Thoracic aorta (tissue), 2 donors: ENCODE measurements at places on chromosomes 6 and 20.
A peak's percentile ranks its signal among the peaks of the same experiment; 100 is the strongest.

DNA sequence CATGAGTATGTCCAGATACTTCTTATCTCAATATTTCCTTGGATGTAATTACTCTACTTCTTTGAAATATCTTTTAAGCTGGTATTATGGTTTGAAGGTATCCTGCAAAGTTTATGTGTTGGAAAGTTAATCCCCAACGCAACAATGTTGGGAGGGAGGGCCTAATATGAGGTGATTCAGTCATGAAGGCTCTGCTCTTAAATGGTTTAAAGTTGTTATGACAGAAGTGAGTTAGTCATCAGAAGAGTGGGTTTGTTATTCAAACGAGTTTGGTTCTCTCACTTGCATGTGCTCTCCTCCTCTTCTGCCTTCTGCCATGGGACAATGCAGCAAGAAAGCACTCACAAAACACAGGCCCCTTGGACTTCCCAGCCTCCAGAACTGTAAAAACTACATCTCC lies 176.3 kb downstream of the KCNQ5 start:
- no peak for DNase-seq

GRCh38 chr20:44861531-44862006 lies 23.9 kb upstream of the YWHAB start:
- peak; percentile 75 for DNase-seq

GRCh38 chr6:43736844-43737243 lies 33.2 kb upstream of the VEGFA start:
- DNase-seq = no peak

- DNase-seq = no peak
These were observed 193.7 kb downstream of the TFAP2A start for GRCh38 chr6:10221178-10221577.

GRCh38 chr6:96853083-96853482 lies 15.8 kb upstream of the GPR63 start:
- no peak for DNase-seq

- DNase-seq = no peak
These were observed 43.3 kb upstream of the CTAGE9 start for GRCh38 chr6:131754088-131754487.

DNA sequence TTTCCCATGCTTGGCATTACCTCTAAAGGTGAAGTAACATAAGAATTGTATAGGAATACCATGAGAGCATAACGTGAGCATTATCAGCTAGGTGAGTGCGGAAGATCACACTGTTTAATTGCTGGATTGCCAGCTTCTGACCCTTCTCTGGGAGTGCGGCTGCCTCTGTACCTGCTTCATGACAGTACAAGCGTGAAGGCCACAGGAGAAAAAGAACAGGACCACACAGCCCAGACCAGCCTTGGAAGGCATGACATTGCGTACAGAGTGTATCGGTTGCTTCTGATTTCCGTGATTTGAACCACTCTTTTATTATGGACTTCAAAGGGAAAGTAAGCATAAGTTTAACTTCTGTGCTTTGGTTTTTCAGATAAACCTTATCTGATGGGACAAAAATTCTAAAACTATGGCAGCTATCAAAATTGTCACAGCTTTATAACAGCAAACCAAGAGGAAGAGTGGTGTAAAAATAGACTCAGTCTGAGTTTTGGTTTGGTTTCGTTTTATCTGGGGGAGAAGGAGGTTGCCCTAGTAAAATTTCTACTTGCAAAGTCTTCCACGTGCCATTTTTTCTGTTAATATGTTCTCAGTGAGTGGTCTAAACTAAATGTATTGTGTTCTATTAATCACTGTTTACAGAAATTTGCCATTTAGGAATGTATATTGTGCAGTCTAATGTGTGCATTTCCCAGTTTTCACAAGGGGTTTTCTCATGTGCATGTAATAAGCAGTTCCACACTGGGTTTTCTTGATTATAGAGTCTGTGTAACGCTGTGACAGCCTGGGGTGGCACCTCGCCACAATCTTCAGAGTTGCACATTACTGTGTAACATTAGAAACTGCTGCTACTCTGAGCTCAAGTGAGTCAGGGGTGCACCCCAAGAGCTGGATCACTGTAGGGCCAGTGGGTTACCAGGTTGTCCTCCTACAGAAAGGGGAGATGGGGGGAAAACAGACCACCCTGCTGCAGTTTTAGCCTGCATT lies 97.3 kb downstream of the RPP40 start:
- DNase-seq = no peak

GRCh38 chr20:38224531-38224930 lies 36.0 kb downstream of the KIAA1755 start:
- no peak for DNase-seq

GRCh38 chr6:142236691-142237090 lies 65.1 kb upstream of the ADGRG6 start:
- no peak for DNase-seq

DNA sequence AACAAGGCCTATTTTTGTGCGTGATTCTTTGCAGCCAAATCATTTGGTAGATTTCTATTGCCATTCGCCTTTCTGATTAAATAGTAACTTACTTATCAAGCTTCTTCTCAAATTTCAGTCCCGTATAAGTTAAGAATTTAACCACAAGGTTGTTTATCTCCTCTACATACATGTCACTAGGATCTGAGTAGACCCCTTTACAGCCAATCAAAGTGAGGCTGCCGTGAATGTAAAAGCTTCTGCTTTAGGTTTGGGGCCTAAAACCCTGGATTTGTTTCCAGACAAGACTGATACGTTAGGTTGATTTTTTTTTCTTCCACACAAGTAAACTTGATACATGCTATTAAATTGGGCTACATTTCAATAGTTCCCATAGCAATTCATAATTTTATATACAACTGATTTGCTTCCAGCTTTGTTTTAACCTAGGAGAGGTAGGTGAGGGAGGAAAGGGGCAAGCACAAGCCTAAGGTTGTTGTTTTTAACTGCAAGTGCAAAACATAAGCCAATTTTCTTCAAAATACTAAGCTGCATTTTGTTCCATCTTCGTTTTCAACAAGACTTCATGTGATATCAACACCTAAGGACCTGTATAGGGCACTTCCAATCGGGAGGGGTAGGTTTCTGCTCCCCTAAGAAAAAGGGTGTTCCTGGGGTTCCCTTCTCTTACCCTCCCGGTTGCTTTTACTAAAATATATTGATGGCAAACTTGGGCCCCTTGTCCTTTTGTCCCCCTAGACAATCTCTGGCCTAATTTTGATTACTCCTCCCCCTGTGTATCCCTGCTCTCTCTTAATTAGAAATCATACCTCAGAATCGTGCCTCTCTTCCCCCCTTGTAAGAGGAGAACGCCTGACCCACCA lies 1.7 kb downstream of the RANBP9 start:
- no peak for DNase-seq

GRCh38 chr20:59765599-59766177 lies 161.3 kb downstream of the PHACTR3 start:
- DNase-seq = no peak

DNA sequence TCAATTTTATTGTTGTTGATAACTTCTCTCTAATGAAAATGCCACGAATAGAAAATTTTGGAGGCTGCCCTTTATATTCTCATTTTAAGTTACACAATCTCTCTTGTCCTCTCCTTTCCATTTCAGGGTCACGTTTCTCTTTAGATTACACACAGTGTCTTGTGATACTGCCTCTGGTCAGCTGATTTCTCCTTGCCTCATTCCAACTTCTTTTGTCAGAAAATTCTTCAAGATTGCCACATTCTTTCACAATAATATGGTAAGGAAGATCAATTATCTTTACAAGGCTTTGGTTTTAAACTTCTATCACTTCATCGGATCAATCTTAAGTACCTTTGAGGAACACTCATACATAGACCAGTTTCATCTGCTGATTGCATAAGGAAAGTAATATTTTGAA lies 370.3 kb downstream of the RFPL4B start:
- DNase-seq = no peak

- DNase-seq = no peak
These were observed 16.2 kb downstream of the L3MBTL3 start for GRCh38 chr6:130034378-130035146.

- no peak for DNase-seq
These were observed 11.5 kb upstream of the MRS2 start for GRCh38 chr6:24391208-24391607.

- no peak for DNase-seq
These were observed 243.4 kb downstream of the TRDN start for GRCh38 chr6:123393331-123393730.

- peak; percentile 70 for DNase-seq
These were observed 7.8 kb downstream of the ADTRP start for GRCh38 chr6:11770546-11771466.

DNA sequence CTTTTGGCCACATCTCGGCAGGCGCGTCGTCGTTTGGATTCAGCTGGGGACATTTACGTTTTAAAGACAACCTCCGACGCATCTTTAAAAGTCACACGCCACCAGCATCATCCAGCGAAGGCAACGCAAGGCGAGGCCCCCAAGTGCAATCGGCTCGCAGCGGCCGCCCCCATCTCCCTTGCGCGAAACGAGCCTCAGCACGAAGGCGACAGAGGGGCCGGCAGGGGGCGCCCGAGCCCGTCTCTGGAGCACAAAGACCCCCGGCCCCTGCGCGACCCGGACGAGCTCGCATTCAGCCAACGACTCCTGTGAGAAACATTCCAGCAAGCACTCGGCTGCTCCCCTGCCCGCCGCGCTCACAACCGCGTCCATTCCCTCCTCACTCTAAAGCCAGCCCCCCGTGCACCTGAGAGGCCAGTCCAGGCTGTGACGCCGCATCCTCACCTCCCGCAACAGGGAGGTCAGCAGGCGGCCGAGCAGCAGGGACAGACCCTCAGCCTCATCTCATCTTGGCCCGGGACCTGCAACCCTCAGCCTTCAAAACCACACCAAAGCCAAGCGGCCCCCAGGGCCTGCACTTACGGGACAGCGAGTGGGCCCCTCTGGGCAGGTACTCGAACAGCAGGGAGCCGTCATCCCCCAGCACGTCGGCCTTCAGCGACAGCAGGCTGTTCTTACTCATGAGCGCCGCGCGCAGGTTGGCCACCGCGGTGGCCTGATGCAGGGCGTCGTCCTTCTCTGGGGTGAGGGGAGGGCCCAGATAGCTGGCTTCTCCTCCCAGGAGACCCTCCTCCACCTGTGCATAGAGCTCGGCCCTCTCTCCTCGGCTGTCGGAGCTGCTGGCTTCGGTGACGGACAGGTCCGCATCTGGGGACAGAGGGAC lies 35.8 kb downstream of the SLC2A4RG start:
- DNase-seq = no peak

- DNase-seq = no peak
These were observed 3.5 kb downstream of the SCAF8 start for GRCh38 chr6:154736618-154737259.

DNA sequence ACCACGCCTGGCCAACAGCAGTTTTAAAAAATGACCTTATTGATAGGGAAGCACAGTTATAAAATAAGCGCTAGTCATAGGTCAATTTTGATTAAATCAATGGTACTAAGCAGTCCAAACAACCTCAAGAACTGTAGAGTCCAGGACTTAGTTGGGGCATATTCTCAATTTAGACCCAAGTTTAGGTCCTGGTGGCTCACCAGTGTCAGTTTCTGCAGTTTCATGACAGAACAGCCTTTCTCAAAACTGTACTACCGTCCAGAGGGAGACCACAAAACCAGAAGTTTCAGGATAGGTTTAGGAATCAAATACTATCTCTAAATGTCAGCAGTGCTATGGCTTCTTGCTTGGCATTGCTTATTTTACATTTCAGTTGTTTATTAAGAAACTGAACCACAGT lies 39.1 kb downstream of the LHFPL5 start:
- no peak for DNase-seq

DNA sequence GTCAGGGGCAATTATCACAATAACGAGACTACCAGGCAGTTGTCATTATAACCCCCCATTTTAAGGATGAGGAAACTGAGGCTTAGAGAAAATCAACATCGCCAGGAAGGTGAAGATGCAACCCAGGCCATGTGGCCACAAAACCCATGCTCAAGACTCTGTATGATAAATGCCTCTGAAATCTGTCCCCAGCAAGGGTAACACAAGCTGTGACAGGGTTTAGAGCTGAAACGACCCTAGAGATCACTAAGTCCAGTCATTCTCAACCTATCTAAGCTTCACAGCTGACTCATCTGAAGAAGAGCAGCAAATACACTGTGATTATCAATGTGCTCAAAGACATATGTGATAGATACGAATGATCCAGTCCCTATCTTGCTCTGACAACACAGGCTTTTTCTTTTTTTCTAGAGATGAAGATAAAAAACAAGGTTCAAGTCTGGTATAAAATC lies 47.0 kb downstream of the ARHGAP18 start:
- no peak for DNase-seq

- no peak for DNase-seq
These were observed 53.2 kb downstream of the RAMACL start for GRCh38 chr6:166533205-166533824.

- DNase-seq = no peak
These were observed 13.5 kb downstream of the PPP1R3G start for GRCh38 chr6:5098501-5099270.

GRCh38 chr6:7268362-7268761 lies 44.6 kb downstream of the SSR1 start:
- DNase-seq = no peak

- peak; percentile 72 for DNase-seq
These were observed 29.2 kb downstream of the TFEB start for GRCh38 chr6:41705996-41706835.

DNA sequence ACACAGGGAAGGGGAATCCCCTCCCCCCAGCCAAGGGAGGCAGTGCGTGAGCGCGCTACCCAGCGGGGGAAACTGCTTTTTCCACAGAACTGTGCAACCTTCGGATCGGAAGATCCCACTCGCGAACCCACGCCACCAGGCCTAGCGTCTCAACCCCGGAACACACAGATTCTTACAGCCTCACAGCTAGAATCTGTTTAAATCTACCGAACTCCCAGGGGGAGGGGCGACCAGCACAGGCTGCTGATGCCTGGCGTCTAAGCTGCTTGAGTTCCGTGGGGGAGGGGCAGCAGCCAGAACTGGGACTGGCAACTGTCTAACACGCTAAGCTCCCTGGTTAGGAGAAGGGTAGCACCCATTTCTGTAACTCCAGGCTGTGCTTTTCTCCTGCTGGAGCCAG lies 217.3 kb upstream of the TENT5A start:
- DNase-seq = no peak

GRCh38 chr6:39593646-39594045 lies 131.6 kb downstream of the KIF6 start:
- no peak for DNase-seq
